ENCODE measurements at places on chromosomes 12 and 14.
A peak's percentile ranks its signal among the peaks of the same experiment; 100 is the strongest.

GRCh38 chr12:125185740-125186470, 120.7 kb downstream of the AACS start:
- no peak for DNase-seq

GRCh38 chr14:20563971-20564370, 3.1 kb upstream of the RNASE9 start:
- no peak for DNase-seq

DNA sequence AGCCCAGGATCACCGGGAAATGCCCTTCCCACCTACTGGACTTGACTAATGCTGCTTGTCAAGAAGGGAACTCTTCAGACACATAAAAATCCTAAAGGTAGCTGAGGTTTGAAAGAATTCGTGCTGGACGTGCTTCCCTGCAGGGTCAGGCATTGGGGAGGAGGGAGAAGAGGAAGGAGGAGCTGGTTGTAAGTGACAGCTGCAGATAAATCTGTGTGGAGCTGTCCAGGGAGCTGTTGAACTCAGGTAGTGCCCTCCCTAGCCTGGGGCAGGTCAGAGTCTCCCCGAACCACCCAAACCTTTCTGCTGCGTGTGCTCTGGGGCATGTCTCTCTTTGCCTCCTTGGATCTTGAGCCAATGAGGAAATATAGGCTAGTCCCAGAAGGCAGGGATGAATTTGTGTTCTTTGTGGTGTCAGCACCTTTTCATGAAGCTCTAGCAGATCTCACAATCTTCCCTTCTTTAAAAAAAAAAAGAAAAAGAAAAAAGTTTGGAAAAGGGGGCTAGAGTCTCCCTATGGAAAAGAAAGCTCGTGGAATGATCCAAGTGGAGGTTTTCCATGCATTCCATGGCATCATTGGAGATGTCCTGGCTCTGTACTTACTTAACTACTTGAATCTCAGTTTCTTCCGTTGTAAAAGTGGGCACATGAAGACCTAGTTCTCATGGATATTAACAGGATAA, 23.6 kb upstream of the FOS start:
- DNase-seq = no peak

DNA sequence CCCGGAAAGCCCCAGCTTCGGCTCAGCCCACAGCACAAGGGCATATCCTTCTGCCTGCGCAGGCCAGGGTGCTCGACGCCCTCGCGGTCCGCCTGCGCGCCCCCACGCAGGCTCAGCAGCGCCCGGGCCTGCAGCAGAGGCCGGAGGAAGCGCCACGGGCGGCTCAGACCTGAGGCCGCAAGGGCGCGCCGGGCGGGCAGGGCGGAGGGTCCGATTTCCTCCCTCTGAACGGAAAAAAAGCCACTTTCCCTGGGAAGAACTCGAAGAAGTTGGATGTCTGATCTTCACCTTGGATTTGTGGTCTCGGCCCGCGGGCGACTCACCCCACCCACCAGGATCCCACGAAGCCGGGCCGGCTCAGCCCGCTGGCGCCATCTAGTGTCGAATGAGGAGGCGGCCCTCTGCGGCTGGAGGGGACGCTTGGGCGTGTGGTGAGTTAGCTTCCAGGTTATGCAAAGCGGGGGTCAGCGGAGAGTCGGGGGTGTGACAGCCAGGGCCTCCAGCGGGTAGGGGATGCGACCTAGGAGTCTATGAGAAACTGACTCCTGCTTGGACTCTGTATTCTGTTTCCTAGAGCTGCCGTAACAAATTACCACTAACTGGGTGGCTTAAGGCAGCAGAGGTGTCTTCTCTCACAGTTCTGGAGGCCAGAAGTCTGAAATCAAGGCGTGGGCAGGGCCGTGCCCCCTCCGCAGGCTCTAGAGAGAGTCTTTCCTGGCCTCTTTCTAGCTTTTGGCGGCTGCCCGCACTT, 40.0 kb upstream of the SRSF5 start:
- DNase-seq = peak; percentile 6

DNA sequence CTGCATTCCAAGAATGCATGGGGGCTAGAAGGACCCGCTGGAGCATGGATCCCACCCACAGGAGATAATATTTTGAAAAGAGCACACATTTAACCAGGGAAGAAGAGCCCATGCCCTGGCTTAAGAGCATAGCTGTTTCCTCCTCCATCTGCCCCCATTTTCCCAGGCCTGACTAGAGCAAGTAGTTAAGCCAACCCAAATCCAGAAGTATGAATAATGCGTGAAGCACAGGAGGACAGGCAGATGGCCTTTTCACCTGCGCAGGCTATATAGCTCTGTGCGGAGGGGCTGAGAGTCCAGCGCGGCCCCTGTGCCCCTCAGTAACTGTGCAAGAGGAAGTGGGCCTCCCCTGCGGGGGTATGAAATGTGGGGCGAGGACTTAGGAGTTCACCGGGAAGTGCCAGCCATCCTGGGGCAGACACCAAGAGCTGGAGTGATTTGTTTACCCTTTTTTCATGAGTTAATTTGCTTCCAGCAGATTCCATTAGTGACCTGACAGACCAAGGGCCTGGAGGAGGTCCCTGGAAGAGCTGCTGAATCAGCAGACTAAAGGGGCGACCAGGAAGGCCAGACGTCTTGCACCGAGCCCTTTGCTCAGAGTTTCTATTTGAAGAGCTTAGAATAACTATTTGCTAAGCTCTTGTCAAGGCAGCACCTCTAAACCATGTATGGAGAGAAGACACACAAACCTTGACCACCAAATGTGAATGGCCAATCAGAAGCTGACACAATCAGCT, 37.2 kb downstream of the DPF3 start:
- DNase-seq = no peak

- DNase-seq = no peak
These were observed 108.6 kb downstream of the BCL11B start for GRCh38 chr14:99163446-99163845.

GRCh38 chr14:101222362-101223070, 319.0 kb upstream of the RTL1 start:
- DNase-seq = no peak

- DNase-seq = no peak
These were observed 200.9 kb upstream of the CAND1 start for GRCh38 chr12:67068204-67068731.

GRCh38 chr12:10701843-10702242, 21.3 kb downstream of the YBX3 start:
- no peak for DNase-seq

- peak; percentile 90 for DNase-seq
These were observed 21.1 kb upstream of the LGALS3 start for GRCh38 chr14:55107766-55108554.

GRCh38 chr14:62682208-62682607, 363.1 kb downstream of the KCNH5 start:
- DNase-seq = no peak
